Parietal lobe (tissue), 2 donors: ENCODE measurements at places on chromosomes 7 and 10. TPM values are rescaled to one million over a fixed set of nuclear protein-coding genes. Genes with fewer than 3 reads are reported as not detected.

The RSU1 gene
- 30.7 TPM for total RNA-seq

The ADAMTS14 gene
- total RNA-seq: 0.31 TPM

The IDI2 gene
- not detected for total RNA-seq

The AEBP1 gene
- total RNA-seq: 10.3 TPM

The PTPN12 gene
- total RNA-seq: 202 TPM

The TEX47 gene
- total RNA-seq: not detected

The MINDY3 gene
- total RNA-seq: 107 TPM

The SLF2 gene
- total RNA-seq: 76.4 TPM
